ENCODE measurements at places on chromosomes 5 and 9.
A peak's percentile ranks its signal among the peaks of the same experiment; 100 is the strongest.

GRCh38 chr5:20020247-20020646, 32.2 kb upstream of the CDH18 start:
- DNase-seq, result no peak

DNA sequence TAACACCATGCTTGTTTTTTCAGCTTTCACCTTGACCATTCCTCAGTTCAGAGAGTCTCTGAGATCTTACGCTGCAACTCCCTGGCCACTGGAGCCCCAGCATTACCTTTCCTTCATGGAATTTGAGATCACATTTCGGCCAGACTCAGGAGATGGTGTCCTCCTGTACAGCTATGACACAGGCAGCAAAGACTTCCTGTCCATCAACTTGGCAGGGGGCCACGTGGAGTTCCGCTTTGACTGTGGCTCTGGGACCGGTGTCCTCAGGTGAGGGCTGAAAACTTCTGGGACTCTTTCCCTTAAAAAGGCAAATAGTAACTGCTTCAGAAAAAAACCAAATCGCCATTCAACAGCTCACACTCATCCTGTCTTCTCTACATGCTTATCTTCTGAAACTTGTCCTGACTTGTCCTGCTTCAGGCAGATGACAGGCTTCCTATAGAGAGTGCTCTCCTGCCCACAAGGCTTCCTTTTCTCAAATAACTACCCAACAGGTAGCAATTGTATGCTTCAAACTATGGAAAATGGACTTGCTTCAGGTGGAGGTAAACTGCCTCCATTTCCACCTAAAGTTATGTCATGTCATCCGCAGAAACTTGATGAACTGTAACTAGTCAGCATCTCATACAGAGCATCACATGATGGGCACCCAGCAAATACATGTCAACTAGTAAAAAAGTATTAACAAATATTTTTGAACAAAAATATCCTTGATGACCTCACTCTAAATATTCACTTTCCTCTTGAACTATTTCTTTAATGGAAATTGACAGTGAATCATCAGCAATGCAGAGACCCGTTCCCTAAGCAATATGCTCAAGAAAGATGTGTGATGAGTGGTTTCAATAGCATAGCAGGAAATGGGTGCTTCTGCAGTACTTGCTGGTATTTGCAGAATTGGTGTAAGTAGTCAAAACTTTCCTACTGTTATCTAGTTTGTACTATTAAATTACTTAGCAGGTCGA, 129.2 kb downstream of the LIFR start:
- peak; percentile 41 for DNase-seq

DNA sequence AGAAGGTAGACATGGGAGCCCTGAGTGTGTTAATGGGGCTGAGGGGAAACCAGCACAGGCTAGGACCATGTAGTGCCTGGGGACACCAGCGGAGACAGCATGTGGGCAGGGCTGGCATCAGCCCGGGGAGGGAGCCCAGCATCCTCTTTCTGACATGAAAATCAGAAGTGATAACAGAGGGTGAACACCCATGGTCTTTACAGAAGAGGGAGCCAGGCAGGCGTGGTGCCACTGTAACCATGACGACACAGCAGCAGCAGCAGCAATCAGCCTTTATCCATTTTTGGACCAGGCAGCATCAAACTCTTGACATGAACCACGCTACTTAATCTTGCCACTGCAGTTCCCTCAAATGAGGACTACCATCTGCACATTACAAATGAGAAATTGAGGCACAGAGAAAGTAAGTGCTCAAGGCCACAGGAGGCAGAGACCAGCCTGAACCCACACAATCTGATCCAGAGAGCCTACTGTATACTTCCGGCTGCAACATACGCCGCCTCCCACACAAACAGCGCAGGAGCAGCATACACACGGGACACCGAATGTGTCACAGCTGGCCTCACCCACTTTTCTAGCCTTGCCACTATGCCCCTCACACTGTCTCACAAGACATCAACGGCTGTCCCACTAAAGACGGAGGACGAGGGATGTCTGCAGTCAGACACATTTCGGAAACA, 23.8 kb downstream of the CAMSAP1 start:
- no peak for DNase-seq

- DNase-seq, result peak; percentile 8
Observed at GRCh38 chr9:69326261-69326660, 1.2 kb downstream of the ENTREP1 start.

DNA sequence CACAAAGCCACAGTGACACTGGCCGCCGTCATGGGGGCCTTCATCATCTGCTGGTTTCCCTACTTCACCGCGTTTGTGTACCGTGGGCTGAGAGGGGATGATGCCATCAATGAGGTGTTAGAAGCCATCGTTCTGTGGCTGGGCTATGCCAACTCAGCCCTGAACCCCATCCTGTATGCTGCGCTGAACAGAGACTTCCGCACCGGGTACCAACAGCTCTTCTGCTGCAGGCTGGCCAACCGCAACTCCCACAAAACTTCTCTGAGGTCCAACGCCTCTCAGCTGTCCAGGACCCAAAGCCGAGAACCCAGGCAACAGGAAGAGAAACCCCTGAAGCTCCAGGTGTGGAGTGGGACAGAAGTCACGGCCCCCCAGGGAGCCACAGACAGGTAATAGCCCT, 26.1 kb downstream of the HRH2 start:
- DNase-seq, result no peak

GRCh38 chr5:58890701-58891085, 307.8 kb downstream of the RAB3C start:
- no peak for DNase-seq

GRCh38 chr9:89323390-89323789, 5.1 kb downstream of the SECISBP2 start:
- DNase-seq, result no peak

DNA sequence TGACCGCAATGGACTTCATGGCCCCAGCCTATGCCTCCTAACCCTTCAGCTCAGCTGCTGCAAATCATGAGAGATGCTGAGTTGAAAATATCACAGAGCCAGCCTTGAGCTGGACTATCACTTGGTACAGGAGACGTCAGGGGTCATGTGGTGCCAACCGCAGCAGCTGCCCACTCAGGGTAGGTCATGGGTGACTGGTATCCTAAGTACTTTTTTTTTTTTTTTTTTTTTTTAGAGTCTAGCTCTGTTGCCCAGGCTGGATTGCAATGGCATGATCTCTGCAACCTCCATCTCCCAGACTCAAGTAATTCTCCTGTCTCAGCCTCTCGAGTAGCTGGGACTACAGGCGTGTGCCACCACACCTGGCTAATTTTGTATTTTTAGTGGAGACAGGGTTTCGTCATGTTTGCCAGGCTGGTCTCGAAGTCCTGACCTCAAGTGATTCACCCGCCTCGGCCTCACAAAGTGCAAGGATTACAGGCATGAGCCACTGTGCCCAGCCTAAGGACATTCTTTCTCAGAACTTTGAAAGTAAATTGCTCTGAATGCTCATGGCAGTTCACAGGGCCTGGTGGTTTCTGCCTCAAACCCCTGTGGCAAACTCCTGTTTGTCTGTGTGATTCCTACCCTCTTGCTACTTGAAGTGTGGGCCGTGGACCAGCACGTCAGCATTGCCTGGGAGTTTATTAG, 21.3 kb downstream of the WWC1 start:
- DNase-seq, result no peak

DNA sequence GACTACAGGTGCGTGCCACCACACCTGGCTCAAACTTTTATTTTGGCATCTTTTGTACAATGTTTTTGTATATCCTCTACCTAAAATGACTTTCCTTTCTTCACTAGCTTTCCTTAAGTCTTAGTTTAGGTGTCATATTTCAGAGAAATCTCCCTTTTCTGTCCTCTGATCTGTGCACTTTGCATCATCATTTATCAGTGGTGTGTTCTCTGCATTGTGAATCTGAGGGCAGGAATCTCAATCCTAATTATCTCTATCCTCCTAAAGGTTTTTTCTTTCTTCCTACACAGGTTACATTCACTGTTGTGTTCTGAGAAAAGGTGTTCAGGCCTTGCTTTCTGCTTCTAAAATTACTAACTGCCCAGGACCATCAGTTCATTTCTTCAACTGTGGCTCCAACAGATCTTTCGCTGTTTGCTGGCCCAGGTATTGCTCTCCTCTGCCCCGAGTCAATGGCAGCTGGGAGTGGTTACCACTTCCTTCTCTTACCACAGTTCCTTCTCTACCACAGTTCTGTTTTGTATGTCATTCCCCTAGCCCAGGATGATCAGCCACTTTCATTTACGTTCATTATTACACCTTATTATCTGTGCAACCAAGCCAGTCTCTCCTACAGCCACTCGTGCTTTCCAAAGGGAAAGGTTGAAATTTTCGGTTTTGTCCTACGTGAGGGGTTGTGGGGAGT, 14.0 kb downstream of the TGFBR1 start:
- DNase-seq, result no peak

GRCh38 chr9:19101203-19101602, 1.5 kb downstream of the HAUS6 start:
- no peak for DNase-seq

DNA sequence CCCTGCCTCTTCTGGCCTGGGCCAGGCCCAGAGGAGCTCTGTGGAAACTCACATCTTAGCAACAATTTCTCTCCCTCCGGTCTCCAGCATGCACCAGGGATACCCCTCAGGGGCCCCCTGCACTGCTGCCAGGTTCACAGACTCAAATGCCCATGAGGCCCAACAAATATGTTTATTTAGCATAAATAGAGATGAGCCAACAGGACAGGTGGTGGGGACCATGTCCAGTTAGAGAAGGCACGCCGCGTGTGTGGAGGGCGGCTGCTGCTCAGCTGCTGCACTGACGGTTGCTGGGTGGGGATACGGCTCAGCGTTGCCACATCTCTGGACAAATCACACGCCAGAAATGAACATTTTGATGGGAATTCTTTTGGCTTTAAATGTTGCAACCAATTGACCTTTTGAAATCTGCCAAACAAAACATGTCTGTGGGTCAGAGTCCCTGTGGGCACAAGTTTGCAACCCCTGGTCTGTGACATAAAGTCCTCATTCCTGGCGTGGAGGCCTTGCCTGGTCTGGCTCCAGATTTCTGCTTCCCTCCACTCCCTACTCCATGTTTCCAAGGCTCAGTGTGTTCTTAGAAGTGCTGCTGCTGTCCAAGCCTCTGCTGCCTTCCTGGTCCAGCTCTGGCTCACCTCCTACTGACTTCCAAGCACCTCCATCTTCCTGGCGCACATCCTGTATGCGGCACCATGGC, 88.9 kb downstream of the AMBP start:
- DNase-seq, result no peak

- DNase-seq, result peak; percentile 24
Observed at GRCh38 chr9:96064826-96065481, 189.5 kb downstream of the ERCC6L2 start.

GRCh38 chr5:91074615-91075014, 308.5 kb downstream of the ARRDC3 start:
- no peak for DNase-seq

DNA sequence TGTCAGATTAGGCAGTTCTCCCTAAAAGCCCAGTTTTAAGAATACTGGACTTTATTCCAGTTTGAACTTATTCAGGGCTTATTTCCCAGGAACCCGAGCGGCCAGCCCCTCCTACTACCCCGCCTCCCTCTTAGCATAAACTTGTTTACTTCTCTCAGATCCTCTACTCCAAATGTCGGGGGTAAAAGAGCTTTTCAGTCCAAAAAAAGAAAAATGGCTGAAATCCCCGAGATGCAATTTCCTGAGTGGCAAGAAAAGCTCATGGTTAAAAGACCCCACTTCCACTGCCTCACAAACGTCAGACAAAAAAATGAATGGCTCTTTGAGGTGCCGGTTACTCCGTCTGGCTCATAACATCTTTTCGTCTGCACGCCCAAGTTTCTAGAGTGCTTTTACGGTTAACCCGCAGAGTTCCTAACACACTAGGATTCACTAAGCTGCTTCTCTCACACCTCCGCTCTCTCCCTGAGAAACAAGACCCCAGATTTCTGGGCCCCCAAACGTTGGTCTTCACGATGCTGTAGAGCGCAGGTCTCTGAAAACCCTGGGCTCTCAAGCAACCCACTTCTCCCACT, 402 bp downstream of the BRD8 start:
- DNase-seq, result peak; percentile 56

DNA sequence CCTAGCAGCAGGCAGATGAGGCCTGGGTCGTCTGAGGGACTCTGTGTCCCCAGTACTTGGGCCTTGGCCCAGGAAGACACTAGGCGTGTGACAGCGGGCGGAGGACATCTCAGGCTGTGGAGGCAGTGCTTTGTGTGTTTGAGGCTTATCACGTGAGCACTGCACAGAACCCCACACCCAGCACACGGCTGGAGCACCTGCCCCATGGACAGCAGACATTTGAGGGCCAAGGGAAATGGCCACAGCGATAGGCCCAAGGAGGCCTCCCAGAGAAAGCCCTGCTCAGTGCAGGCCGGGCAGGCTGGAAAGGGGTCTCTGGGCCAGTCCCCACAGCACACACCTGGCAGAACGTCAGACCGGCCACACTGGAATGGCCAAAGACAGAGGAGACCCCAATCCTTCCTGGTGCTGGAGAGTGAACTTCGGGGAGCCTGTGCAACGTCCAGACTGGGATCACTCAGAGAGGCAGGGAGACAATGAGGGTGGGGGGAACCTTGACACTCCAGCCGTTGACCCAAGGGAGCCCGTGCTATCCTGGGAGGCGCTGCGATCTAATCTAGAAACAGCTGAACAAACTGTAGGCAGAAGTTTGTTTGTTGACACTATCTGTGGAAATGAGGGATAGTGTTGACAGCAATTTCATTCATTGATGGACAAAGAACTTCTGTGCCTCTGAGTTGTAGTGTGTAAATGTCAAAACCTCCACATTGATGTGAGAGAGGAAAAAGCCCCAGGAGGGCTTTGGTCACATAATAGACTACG, 19.6 kb upstream of the FLT4 start:
- DNase-seq, result no peak

GRCh38 chr9:73871636-73872035, 625.5 kb upstream of the RORB start:
- no peak for DNase-seq

- no peak for DNase-seq
Observed at GRCh38 chr5:124180875-124181461, 565.5 kb downstream of the ZNF608 start.

DNA sequence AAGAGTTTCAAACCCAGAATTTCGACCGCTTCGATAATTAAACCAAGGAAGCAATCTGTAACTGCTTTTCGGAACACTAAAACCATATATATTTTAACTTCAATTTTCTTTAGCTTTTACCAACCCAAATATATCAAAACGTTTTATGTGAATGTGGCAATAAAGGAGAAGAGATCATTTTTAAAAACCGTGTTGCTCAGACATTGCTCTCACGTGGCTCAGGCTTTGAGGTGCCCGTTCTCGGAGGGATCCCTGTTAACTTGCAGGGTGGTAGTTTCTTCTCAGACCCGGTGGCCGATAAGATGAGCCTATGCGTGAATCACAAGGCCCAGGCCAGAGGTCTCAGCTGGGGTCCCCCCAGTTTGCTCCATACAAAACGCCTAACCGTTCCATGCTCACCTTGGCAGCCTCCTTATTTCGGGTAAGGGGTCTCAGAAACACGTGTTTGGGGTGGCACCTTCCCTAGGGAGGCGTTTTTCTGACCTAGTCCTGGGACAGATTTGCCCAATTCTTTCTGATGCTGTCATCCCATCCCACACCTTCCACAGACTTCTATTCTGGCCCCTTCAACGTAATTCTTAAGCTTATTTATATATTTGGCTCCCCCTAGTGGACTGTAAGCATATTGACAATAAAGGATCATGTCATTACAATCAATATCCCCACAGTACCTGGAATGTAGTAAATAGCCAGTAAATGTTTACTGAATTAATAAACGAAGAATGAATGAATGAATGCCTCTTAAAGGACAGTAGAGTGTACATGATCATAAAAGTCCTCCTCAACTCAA, 48.1 kb downstream of the THBS4 start:
- DNase-seq, result peak; percentile 61
